Motor neuron (in vitro differentiated cells): ENCODE measurements at places on chromosomes 16 and 17.

GRCh38 chr17:64614266-64615027 lies 47.7 kb downstream of the SMURF2 start:
- no peak for ATAC-seq

- ATAC-seq = peak; percentile 95
Measured at GRCh38 chr17:76772842-76773525, 35.1 kb downstream of the MFSD11 start.

GRCh38 chr16:31874366-31875111 lies 932 bp downstream of the ZNF267 start:
- no peak for ATAC-seq

DNA sequence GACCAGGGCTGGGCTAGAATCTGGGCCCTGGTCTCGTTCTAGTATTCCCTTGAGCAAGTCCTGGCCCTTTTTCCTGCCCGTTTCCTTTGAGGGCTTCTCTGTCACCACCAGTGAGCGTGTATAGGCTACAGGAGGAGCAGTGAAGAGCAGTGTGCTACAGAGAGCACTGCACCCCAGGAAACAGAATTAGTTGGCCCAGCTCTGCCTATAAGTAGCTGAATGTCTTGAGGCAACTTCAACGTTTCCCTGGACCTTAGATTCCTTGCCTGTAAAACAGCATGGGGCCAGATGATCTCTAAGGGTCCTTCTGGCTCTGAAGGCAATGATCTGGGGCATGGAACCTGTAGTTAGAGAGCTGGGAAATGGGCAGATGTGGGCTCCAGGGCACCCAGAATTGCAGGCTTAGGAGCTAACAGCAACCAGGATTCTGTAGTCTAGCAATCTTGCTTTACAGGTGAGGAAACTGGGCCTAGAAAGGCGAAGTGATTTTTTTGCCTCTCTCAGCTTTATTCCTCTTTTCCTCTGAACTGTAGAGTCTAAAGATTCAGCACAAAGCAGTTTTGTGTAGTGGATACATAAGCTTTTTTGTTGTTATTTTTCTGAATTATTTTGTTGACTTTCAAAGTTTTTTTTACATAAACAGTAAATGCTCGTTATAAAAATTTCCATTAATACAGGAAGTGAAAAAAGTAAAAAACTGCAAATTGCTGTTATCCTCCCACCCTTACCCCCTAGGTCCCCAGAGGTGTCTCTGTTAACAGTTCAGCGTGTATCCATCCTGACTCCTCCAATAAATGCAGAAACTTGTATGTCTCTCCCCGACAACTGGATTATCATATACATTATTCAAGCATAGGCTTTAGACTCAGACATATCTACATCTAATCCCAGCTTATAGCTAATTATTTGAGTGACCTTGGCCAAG lies 1.7 kb upstream of the MYL4 start:
- ATAC-seq = no peak

DNA sequence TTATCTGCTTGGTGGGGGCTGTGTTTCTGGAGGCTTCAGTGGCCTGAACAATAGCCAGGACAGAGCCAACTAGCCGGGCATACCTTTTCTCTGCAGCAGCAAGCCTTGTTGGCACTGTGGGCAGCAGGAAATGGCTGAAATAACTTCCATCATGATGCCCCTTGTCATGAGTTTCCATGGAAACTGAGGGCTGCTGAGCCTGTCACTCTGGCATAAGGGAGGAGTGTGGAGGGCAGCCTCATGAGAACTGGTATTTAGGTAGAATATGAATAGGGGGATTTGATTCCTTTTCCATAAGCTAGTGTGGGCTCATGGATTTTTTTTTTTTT lies 39.4 kb downstream of the PLCG2 start:
- no peak for ATAC-seq

DNA sequence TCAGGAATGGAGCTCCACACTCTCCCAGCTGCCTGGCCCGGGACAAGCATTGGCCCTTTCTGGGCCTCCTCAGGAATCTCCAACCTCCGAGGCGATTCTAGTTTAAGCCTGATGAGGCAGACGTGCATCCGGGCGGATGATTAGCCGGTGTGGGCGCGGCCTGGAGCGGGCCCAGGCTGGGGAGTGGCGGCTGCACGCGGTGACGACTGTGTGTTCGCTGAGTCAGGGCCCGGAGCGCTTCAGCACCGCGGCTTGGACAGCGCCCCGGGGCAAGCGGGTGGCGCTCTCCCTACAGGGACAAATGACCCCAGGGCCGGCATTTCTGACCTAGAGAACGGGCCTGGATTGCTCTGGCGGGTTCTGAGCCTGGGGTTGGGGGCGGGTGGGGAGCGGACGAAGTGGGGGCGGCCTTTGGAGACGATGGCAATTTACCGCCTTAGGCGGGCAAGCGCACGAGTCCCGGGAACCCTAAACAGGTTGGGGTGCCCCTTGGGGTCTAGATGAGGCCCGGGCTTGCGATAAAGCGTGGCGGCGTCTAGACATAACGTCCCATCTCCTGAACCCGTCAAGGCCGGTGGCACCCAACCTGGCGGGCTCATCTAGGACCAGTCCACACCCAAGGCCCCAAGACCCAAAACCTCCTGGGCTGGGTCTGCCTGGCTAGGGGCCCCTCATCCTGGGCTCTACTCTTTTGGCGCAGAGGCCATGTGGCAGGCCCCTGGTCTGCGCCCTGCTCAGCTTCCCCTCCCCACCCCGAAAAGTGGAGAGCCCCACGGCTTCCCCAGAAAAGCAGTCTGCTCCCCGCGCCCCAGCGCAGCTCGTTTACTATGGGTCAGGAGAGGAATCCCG lies 22.3 kb upstream of the ZNHIT3 start:
- ATAC-seq = peak; percentile 100
